ENCODE measurements at places on chromosomes 2 and 18. TPM values are rescaled to one million over a fixed set of nuclear protein-coding genes. Genes with fewer than 3 reads are reported as not detected.

MERTK gene
- 21.2 TPM for polyA plus RNA-seq

LRRC30 gene
- polyA plus RNA-seq, result 0.18 TPM

STK39 gene
- 33.3 TPM for polyA plus RNA-seq

FAM237A gene
- polyA plus RNA-seq, result not detected

GCA gene
- polyA plus RNA-seq, result 34.9 TPM

MROH2A gene
- 0.24 TPM for polyA plus RNA-seq

ZC3H15 gene
- 134 TPM for polyA plus RNA-seq

TFCP2L1 gene
- 63.5 TPM for polyA plus RNA-seq

AAMP gene
- 124 TPM for polyA plus RNA-seq

FER1L5 gene
- 0.74 TPM for polyA plus RNA-seq

AMER3 gene
- 0.01 TPM for polyA plus RNA-seq

ACVR1C gene
- polyA plus RNA-seq, result 0.37 TPM

ESPNL gene
- polyA plus RNA-seq, result 1.3 TPM

B3GNT7 gene
- 2.5 TPM for polyA plus RNA-seq

CDH7 gene
- 19.6 TPM for polyA plus RNA-seq

LYPD6B gene
- 28.6 TPM for polyA plus RNA-seq

RAPGEF4 gene
- polyA plus RNA-seq, result 11.2 TPM

DNAH7 gene
- polyA plus RNA-seq, result 7.5 TPM

ANKRD62 gene
- polyA plus RNA-seq, result 0.10 TPM

TMEM182 gene
- 7.9 TPM for polyA plus RNA-seq

PTPN2 gene
- polyA plus RNA-seq, result 57.8 TPM
